ENCODE measurements at places on chromosomes 6 and 20. TPM values are rescaled to one million over a fixed set of nuclear protein-coding genes. Genes with fewer than 3 reads are reported as not detected.

- ATAC-seq = no peak
Observed at GRCh38 chr6:169407325-169407724, 153.7 kb upstream of the THBS2 start.

DNA sequence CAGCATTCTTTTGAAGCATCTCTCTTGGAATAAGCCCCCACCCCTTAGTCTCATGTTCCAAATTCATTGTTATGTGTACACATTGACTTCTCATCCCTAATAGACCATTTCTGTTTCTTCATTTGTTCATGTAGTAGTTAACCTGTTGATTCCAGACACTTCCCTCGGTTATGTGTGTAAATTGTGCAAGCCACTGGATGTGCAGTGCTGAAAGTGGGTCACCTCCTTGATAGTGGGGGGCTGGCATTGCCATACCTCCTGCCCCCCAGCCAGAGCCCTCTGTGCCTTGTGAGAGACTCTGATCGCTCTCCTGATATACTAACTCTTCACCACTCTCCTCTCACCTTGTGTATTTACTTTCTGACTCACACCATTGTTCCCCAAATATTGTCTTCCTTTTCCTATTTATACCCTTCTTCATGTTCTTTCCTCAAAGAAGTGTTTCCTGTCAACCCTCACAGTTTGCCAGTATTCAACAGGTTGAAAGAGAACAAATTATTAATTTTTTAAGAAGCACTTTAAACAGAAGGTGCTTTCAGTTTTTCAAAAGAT is 59.0 kb downstream of the HIVEP1 start:
- peak; percentile 14 for ATAC-seq

GRCh38 chr20:10718661-10719060 is 44.9 kb upstream of the JAG1 start:
- no peak for ATAC-seq

- peak; percentile 34 for ATAC-seq
Observed at GRCh38 chr6:107820338-107821261, 3.5 kb downstream of the SCML4 start.

GRCh38 chr6:24520929-24521546 is 26.3 kb downstream of the ALDH5A1 start:
- peak; percentile 69 for ATAC-seq

Gene SCUBE3
- 0.12 TPM for total RNA-seq

DNA sequence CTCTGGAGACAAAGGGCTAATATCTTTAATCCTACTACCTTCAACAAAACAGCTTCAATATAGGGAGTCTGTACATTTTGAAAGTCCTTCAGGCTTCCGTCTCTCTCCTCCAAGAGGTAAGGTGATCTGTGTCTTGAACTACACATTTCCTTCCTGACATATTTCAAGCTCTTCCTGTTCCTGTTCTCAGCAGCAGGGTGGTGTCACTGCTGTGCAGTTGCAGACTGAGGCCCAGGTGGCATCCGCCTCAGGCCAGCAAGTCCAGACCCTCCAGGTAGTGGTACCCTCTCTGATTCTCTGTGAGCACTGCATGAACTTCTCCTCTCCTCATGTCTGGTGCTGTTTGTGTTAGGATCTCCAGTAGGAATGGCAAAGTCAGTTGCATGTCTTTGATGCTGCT is 7.8 kb downstream of the NFYA start:
- peak; percentile 14 for ATAC-seq

Gene L3MBTL3
- total RNA-seq = 2.5 TPM

Gene PLCB4
- total RNA-seq = 1.1 TPM

Gene BPIFB4
- not detected for total RNA-seq

All from esophagus mucosa (tissue), 1 donor.